Activated T-cell treated with anti-CD3 and anti-CD28 coated beads for 1 hour (primary cell): ENCODE measurements at places on chromosomes 3 and 15.
A peak's percentile ranks its signal among the peaks of the same experiment; 100 is the strongest.

- DNase-seq, result no peak
Measured at GRCh38 chr3:149648525-149648924, 9.3 kb downstream of the WWTR1 start.

GRCh38 chr15:62063825-62064635 lies 2.7 kb upstream of the C2CD4A start:
- DNase-seq, result no peak

DNA sequence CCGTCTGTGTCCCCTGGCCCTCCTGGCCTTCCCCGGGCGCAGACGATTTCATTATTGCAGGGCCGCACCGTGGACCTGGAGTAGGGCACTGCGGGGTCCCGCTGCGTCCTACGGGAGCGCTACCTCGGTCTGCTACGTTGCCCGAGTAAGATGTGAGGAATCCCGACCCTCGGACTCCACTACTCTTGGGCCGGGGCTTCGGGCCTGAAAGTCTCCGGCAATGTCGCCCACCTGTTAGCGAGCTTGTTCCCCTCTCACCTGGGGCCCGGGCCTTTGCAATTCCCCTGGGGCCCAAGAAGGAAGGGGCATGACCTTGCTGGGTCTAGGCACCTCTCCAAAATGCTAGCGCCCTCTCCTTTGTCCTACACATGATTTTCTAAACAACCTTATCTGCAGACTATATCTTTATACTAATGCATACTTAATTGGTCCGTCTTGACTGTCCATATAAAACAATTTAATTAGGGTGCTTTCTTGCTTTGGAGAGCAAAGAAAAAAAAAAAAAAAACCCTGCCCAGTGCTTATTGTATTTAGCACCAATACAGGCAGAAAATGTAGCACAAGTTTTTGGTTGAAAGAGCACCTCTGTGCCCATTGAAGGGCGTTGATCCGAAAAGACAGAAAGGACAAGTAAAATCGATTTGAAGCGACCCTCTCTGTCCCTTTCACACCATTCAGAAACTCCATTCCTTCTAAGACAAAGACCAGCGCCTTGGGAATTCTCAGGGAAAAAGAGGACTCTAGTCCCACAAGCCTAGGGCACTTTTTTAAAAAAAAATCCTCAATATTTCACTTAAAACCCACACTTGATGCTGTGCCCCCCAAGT lies 7.0 kb upstream of the NR2F2 start:
- no peak for DNase-seq

GRCh38 chr3:71406972-71407810 lies 176.3 kb downstream of the FOXP1 start:
- DNase-seq, result no peak

GRCh38 chr3:64144241-64144900 lies 80.9 kb downstream of the PRICKLE2 start:
- no peak for DNase-seq

- no peak for DNase-seq
Measured at GRCh38 chr3:126954141-126954842, 28.6 kb upstream of the PLXNA1 start.

DNA sequence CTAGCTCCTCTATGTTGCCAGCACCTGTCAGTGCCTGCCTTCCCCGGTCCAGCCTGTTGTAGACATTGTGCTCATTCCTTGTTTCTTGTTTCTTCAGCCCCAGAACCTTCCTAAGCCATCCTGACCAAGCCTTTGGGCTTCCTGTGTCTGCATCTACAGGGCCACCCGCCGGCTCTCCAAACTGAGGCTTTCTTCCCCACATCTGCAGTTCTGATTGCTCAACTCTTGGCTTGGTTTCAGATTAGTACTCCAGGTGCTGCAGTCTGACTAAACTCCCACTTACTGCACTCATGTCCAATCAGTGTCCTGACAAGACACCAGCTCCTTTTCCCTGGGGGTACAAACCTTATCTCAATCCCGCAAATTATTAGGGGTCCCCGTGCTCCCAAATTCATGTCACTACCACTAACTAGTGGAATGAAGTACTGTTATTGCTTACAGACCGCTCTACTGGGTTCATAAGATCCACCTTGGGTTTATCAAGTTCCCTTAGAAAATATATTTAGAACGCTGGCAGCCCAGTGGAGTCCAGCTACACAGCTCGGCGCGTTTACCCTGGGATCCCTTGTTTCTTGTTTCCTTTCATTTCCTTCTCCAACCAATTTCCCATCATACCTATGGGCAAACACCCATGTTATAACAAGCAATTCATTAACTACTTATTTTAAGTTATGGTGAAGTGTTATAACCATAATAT lies 114.2 kb upstream of the TJP1 start:
- no peak for DNase-seq

- DNase-seq, result no peak
Measured at GRCh38 chr15:49452595-49452994, 29.6 kb downstream of the FGF7 start.

DNA sequence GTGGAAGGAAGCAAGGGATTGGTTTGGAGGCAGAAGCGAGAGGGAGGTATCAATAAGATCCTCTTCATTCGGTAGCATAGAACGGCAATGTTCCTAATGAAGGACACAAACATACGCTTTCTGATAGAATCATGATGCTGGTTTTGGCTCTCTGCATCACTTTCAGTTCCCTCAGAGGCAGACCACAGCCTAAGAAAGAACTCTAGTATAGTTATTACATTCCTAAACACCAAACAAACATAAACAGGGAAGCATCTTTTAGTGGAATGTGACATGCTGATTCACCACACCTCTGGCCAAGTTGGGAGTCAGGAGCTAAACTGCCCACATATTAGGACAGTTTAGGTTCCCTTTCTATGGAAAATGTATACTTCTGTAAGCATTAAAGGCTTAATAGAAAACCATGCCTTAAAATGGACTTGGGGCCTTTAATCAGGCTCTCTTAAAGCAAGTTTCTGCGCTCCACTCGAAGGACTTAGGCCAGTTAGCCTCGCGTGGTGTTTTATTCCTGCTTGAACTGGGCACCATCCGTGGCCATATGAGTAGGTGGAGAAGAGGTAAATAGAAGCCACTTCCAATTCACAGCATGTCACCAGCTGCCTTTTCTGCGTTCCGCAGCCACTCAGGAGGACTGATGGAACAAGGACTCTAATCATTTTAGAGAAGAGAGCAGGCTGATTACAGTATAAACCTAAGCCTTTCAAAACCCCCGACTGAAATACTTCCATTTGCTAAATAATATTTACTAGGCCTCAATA lies 53.7 kb downstream of the CD47 start:
- no peak for DNase-seq

DNA sequence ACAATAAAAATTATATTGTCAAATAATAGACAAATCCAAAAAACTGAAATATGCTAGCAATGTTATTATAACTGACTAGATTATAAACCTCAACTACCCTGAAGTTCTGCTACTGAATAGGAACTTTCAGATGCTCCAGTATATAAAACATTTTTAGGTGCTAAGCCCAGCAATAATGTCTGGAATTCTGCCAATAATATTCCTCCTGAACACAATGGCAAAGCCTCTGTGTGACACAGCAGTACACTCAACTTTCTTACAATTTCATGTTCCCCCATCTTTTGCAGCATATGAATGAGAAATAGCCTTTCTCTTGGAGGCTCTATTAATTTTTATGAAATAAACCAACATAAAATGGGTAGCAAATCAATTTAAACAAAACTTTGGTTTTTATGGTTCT lies 29.5 kb downstream of the ATOSA start:
- DNase-seq, result no peak

DNA sequence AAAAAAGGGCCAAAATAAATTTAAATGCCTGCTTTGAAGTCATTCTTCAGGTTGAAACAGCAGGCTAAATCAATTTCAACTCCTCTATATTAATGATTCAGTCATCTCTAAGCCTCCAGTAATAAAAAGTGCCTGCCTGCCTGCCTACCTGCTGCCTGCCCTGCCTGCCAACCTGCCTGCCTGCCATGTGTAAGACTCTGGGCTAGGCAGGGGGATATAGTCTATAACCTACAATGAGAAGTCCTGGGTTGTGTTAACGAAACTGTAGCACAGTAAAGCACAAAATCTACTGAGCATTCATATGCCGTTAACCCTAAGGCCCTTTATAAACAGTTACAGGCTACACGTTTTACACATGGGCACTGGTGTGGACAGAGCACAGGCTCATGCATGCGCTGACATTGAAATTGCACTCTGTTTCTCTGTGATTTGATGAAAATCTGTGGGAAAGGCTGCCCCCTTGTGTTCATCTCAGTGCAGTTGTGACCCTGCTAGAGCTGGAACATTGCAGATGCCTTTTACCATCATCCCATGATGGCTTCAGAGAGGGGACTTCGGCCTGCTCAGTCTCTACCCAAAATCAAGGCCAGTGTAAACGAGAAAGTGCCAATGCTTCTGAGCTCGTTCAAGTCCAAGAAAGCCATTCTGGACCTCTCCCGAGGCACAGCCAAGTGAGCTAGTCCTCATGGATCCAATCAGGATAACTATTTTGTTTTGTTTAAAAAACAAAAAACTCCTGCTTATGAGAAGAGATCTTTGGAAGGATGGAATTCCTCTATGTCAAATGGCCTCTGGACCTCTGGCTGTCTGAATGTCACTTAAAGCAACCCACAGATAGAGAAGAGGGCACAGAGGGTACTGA lies 64.6 kb downstream of the EFL1 start:
- DNase-seq, result peak; percentile 37

GRCh38 chr15:90910441-90911301 lies 7.6 kb downstream of the MAN2A2 start:
- DNase-seq, result no peak

DNA sequence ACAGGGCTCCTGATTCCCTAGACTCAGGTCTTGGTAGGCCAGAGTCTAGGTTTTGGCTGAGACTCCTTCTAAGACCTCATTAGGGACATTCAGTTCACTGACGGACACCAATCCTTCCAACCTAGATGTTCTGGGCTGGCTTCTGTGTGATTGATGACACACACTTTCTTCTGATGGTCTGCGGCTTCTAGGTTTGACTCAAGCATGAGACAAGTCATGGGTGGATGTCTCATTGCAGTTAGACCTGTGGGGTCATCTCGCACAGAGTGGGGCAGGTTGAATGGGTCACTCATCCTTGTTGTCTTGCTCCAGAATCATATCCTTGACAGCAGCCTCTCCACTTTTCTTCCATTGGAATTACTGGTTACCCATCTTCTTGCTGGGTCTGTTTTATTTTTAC lies 35.8 kb downstream of the ARNT2 start:
- no peak for DNase-seq

GRCh38 chr15:73773428-73773827 lies 20.3 kb upstream of the INSYN1 start:
- no peak for DNase-seq

DNA sequence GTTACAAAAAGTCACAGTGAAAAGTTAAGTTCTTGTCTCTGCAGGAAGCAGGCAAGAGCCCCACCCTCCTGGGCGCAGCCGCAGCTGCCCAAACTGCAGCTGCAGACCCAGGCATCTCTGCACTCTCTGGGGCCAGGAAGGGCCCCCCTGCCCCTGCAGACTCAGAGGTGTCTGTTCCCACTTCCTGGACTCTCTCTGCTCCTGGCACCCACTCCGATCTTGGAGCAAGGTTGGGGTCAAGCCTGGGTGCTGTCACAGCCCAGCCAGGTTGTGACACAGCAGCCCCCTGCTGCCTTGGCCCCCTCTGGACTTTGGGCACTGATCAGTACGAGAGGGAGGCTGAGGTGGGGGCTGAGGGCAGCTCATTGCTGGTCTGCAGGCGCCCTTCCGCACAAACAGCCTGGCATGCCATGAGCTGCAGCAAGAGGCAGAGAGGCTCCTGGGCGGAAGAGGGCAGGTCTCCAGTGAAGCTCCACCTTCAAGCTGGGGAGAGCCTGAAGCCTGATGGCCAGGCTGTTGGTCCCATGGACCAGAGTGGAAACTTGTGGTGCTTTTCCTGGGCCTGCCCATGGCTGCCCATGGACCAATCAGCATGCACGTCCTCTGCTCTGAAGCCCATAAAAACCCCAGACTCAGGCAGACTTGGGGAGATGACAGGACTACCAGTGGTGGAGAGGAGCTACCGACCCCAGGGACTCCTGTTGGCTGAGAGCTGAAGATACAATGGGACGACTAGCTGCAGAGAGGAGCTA lies 42.9 kb upstream of the LRRFIP2 start:
- DNase-seq, result no peak

GRCh38 chr3:58577269-58577821 lies at the start of gene FAM107A:
Gene FAM107A, minus strand, starts transcription at chr3:58577391. Its CDS starts 7,531 bp downstream, at chr3:58569860.
- DNase-seq, result no peak

GRCh38 chr3:176174060-176174459 lies 1023.2 kb downstream of the TBL1XR1 start:
- DNase-seq, result no peak

- DNase-seq, result no peak
Measured at GRCh38 chr15:101397521-101398003, 91.9 kb downstream of the PCSK6 start.

- no peak for DNase-seq
Measured at GRCh38 chr15:99326235-99326634, 75.0 kb downstream of the LRRC28 start.

- DNase-seq, result no peak
Measured at GRCh38 chr15:93420050-93420452, 331.0 kb upstream of the RGMA start.

DNA sequence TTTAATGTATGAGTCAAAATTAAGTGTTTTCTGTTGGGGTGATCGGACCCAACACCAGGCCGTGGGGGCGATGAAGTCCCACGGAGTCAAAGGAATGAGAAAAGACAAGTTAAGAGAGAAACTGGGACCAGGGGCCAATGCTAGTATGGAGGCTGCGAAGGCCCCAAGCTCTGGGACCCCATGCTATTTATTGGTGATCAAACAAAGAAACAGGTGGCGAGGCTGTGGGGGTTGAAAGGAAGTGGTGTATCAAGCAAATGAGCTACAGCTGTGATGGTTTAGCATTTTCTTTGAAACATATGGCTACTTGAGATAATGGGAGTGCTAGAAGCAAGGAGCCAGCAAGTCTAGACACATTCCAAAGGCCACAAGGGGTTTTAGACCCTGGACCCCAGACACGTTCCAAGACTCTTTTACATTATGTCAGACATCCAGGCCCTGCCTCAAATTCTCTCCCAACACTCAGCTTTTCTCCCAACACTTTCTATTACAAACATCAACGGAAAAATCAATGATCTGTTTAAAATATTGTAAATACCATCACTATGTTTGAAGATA lies 56.0 kb upstream of the SNRPN start:
- DNase-seq, result no peak

- DNase-seq, result no peak
Measured at GRCh38 chr3:128835096-128835495, 44.3 kb upstream of the ACAD9 start.

DNA sequence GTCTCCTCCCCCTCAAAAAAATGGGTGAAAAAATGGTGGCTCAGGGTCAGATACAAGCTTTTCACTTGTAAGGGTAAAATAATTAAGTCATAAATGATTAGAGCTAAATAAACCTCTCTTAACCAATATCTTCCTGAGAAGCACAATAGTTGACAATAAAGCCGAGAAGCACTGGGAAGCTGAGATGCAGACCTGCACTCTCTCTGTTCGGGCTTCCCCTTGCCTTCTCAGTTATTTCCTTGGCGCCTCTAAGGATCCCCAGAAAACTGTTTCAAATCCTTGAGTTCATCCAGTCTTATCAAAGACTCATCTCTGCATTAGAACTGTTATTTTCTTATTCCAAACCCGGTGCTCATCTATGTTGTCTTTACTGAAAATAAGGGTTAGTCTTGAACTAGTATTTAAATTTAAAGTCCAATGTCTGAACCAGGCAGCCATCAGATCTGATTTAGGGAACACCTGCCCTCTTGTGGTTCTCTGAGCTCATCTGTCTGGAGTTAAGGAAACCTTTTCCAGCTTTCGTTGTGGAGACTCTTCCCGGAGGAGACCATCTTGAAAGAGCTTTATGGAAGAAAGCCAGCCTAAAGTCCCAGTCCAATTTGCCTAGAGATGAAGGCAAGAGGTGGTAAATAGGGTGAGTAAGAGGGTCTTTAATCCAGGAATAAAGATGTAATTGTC lies 256.4 kb upstream of the MCTP2 start:
- no peak for DNase-seq

GRCh38 chr15:76363251-76363650 lies 26.7 kb downstream of the ISL2 start:
- DNase-seq, result no peak
